ENCODE measurements at places on chromosomes 2 and 18. TPM values are rescaled to one million over a fixed set of nuclear protein-coding genes. Genes with fewer than 3 reads are reported as not detected.

- no peak for DNase-seq
Observed at GRCh38 chr18:64132871-64133270, 16.0 kb downstream of the LINC00305 start.

DNA sequence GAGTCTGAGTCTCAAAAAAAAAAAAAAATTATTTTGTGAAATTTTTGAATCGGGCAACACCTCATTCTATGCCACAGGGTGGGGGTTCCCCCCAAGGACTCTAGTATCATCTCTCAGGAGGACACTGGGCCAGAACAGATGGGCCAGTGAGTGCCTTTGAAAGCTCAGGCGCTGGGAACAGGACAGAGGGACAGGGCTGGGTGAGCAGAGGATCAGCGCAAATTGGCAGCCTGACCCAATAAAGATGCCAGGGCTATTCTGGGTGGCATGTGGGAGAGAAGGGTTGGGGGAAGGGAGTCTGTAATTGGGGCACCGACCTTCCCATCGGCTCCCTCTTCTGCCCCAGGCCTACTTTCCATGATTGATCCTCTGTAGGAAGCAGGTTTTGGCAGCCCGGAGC lies 44.0 kb downstream of the KIF3C start:
- DNase-seq, result no peak

- DNase-seq, result no peak
Observed at GRCh38 chr2:80573950-80574349, 269.4 kb upstream of the LRRTM1 start.

GRCh38 chr18:26515643-26516487 lies 32.5 kb downstream of the KCTD1 start:
- no peak for DNase-seq

- DNase-seq, result no peak
Observed at GRCh38 chr2:19745318-19746136, 156.3 kb downstream of the TTC32 start.

DNA sequence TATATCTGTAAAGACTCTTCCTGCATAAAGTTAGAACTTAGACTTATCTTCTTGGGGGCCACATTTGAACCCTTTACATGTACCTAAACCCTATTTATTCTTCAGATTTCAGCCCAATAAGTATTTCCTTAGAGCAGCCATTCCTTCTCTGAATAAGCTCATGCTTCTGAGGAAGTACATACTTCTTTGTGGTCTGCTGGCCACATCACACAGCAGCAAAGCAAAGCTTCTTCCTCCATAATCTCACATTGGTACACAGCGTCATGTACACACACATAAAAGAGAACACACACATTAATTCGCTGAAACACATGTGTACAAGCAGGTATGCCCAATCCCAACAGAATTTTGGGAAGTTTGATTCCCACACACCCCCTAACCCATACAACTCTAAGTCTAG lies 331.0 kb downstream of the CDH2 start:
- DNase-seq, result no peak

SPP2 gene
- total RNA-seq, result not detected

PPP3R1 gene
- total RNA-seq, result 75.2 TPM

DNA sequence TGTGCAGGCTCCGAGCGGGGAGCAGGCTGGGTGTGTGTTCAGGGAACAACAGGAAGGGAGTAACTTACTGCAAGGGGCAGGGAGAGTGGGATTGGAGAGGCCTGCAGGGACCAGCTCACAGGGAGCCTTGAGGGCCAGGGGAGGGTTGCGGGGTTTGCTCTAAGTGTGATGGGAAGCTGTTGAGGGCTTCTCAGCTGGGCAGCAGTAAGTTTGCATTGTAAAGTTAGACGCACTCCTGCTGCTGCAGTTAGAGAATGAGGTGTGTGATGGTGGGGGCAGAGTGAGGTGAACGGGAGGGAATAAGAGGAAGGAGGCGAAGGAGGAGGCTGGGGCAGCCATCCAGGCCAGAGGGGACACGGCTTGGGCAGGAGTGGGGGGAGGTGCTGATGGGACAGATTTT lies 53.4 kb downstream of the BOLA3 start:
- DNase-seq, result no peak

DNA sequence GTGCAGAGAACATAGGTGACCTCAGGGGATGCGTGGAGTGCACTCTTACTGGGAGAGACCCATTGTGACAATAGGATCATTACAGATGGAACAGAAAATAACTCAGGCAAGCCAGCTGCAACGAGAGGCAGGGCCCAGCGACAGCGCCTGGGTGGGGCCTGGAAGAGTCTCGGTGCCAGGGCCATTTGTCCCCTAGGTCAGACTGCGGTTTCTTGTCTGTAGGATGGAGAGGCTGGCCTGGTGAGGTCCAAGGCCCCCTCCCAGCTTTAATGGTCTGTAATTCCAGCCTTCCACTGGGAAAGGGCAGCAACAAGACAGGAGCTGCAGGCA lies 208.6 kb upstream of the APCDD1 start:
- DNase-seq, result no peak

- no peak for DNase-seq
Observed at GRCh38 chr2:120854014-120854620, 118.4 kb downstream of the GLI2 start.

DNA sequence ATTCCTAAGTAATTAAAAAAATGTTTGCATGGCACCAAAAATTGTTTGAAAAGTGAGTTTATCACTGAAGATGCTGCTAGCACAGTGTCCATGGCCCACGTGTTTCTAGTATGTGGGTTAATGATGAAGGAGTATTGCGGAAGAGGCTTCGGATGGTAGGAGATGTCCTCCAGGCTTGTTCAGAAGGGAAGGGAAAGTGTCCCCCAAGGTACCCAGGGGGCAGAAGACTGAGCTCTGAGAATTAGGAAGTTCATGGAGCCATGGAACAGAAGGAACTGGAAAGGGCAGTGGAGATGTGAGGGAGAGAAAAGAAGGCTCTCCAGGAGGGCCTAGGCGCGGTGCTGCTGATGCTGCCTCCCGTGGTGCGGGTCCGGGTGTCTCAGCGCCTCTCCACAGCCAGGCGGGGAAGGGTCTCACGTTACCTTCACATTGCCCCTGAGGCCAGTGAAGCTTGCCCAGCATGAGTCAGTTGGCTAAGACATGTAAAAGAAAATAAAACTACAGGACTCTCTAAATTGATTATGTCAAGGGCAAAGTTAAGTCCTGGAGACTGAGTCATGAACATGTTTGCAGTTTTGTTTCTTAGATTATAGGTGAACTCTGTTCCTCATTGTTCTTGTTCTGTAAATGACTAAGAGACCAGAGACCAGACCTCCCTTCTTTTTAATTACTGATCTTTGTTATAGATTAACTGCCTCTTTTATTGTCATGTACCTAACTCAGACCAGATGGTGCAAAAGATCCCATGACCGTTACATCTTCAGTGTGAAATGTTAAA lies 89.0 kb downstream of the MTCL1 start:
- no peak for DNase-seq

FOXI3 gene
- total RNA-seq, result not detected

PSMA8 gene
- total RNA-seq, result not detected

GRCh38 chr2:62293490-62294271 lies 97.8 kb downstream of the B3GNT2 start:
- DNase-seq, result no peak

- no peak for DNase-seq
Observed at GRCh38 chr18:10036479-10036878, 122.7 kb downstream of the VAPA start.

DNA sequence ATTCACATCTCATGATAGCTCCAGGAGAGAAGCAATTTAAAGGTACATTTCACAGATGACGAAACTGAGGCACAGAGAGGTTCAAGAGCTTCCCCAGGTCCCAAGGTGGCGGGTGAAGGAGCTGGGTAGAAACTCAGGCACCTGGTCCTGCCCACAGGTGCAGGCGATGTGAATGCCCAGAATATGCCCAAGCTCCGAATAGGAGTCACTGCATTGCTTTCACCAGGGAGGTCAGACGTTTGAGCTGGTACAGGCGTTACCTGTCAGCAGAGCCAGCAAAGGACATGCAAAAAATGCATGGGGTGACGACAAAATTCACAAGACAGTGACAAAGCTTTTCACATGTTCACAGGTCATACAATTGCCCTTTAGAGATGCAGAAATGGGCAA lies 247.9 kb downstream of the HDAC4 start:
- no peak for DNase-seq

- DNase-seq, result no peak
Observed at GRCh38 chr2:60555783-60556139, 2.3 kb upstream of the BCL11A start.

- no peak for DNase-seq
Observed at GRCh38 chr2:173191601-173192000, 116.0 kb downstream of the MAP3K20 start.

HEATR5B gene
- total RNA-seq, result 57.7 TPM

- DNase-seq, result no peak
Observed at GRCh38 chr2:139622691-139623090, 842.5 kb upstream of the NXPH2 start.

DNA sequence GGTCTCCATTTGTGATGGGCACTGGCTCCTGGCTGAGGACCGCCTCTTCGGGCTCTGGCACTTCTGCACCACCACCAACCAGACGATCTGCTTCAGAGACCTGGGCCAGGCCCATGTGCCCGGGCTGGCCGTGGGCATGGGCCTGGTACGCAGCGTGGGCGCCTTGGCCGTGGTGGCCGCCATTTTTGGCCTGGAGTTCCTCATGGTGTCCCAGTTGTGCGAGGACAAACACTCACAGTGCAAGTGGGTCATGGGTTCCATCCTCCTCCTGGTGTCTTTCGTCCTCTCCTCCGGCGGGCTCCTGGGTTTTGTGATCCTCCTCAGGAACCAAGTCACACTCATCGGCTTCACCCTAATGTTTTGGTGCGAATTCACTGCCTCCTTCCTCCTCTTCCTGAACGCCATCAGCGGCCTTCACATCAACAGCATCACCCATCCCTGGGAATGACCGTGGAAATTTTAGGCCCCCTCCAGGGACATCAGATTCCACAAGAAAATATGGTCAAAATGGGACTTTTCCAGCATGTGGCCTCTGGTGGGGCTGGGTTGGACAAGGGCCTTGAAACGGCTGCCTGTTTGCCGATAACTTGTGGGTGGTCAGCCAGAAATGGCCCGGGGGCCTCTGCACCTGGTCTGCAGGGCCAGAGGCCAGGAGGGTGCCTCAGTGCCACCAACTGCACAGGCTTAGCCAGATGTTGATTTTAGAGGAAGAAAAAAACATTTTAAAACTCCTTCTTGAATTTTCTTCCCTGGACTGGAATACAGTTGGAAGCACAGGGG lies 5.5 kb downstream of the TMEM37 start:
- DNase-seq, result no peak

LYG1 gene
- total RNA-seq, result 0.79 TPM

All from urinary bladder (tissue), 4 donors.